Muscle of arm (tissue), 14 donors: ENCODE measurements at places on chromosomes 4 and X.

- no peak for DNase-seq
Observed at GRCh38 chr4:105329081-105329480, 144.8 kb downstream of the PPA2 start.

- DNase-seq: no peak
Observed at GRCh38 chr4:150708004-150708403, 126.1 kb downstream of the MAB21L2 start.

- DNase-seq: no peak
Observed at GRCh38 chrX:97366237-97366636, 482.5 kb downstream of the RPA4 start.

- no peak for DNase-seq
Observed at GRCh38 chr4:85569730-85570299, 94.9 kb downstream of the ARHGAP24 start.

GRCh38 chr4:65893271-65893670 lies 223.0 kb upstream of the EPHA5 start:
- DNase-seq: no peak

- no peak for DNase-seq
Observed at GRCh38 chr4:162392946-162393345, 229.1 kb upstream of the FSTL5 start.

GRCh38 chr4:155026715-155027114 lies 181.7 kb upstream of the NPY2R start:
- DNase-seq: no peak
